Body of pancreas (tissue), 4 donors: ENCODE measurements at places on chromosomes 12 and 14.
A peak's percentile ranks its signal among the peaks of the same experiment; 100 is the strongest.

- DNase-seq = no peak
These were observed 23.2 kb upstream of the BCAT1 start for GRCh38 chr12:24972078-24972477.

GRCh38 chr14:90758959-90759358 lies 57.3 kb downstream of the TTC7B start:
- DNase-seq = peak; percentile 34

DNA sequence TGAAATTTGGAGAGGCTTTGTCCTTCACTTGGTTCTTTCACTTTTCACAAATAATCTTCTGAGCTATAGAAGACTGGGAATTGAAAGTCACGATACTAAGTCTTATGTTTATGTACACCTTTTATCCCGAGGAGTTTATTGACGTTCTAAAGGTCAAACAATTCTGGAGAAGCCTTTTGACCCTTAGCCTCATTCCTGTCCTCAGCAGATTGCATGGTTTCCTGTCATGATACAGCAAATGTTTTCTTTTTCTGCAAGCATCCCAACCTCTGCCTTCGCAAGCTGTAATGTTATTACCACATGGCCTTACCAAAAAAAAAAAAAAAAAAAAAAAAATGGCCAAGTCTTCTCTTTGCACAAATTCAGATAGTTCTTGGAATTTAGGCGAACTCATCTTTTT lies 411.7 kb upstream of the FLRT2 start:
- DNase-seq = no peak

GRCh38 chr14:39217214-39217879 lies 16.4 kb upstream of the MIA2 start:
- no peak for DNase-seq

DNA sequence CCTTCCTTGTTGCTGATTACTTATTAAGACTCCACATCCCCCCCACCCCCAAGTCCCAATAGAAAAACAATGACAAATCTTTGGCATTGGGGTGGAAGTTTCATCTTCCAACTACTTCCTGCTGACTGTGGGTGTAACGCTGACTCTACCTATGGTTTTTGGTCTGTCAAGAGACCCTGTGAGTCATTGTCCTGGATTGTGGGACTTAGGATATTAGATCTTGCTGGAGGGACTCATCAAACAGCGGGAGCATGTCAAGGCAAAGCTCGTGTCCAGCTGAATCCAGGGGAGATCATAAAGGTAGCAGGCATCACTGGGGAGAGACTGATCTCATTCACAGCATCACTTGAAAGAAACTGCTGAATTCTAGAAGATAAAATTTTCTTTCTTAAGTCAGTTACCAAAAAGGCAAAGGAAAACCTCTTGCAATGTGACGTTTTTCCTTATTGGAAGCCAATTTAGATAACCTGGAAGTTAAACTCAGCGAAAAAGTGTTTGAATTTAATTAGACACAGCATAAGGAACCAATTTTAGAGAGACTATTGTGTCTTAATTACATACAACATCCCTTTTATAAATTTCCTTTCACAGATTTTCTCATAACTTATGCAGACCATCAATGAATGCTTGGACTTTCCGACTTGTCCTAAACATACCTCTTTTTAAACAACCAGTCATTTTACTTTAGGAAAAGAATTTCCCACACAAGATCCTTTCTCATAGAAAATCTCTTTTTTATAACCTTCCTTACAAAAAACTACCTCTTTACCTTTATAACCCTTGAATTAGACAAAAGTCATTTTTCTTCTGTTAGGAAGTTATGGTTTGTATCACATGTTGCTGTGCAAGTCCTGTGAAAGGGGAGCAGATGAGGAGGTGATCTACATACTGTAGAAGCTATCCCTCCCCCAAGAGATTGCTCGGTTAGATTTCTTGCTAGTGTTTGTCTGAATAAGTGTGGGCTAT lies 94.6 kb upstream of the SCAF11 start:
- DNase-seq = no peak

DNA sequence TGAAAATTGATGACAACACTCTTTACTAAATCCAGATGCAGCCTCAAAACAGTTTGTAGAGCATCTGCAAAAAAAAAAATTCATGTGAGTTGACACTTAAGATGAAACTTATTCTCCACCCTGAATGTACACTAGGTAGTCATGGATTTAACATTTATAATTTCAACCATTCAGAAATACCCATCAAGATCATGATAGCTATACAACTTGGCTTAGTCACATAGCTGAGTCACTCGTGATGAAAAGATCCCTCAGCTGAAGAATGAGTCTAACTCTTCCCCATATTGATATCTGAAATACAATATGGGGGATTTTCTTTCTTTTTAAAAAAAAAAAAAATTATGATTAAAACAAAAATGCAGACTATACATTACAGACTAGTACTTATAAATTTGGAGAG lies 104.8 kb upstream of the PLEKHG7 start:
- no peak for DNase-seq

GRCh38 chr14:98937712-98938505 lies 334.1 kb downstream of the BCL11B start:
- DNase-seq = no peak

DNA sequence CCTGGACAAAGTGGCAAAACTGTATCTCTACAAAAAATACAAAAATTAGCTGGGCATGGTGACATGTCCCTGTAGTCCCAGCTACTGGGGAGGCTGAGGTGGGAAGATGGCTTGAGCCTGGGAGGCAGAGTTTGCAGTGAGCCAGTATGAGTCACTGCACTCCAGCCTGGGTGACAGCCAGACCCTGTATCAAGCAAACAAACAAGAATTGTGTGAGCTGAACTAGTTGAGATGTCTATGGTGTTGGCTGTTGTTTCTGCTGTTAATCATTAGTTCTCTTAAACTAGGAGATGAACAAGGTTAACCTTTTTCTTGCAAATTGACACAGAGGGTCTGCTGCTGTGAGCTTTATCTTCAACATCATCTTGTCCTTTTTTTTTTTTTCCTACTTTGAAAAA lies 23.6 kb downstream of the RASSF3 start:
- peak; percentile 68 for DNase-seq

DNA sequence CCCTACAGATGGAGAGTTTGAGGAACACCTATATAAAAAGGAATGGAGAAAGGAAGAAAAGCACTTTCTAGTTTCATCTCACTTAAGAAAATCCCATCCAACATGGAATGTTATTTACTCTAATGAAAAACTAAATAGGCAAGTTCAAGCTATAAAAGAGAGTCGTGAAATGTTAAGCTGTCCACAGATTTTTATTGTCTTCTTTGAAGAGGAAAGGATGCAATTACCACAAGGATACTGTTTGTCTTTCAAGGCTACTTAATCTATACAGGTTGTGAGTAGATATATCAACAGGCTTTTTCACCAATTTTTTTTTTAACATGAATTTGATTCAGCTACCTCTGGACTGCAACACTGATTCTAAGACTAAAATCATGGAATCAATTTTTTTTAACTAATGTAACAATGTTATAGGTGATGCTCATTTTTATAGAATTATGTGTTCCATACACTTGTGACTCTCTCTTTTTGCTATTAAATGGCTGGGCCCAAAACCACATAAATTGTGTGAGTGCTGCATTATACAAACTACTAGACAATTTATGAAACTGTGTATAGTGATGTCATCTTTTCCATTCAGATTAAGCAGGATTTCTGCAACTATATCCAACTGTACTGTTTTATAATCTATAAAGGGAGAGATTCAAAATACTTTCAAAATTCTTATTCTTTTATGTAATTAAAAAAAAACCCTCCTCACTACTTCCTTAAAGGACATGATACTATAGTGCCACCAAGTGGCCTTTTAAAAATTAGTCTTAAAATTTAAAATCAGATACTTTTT lies 26.8 kb upstream of the BMAL2 start:
- DNase-seq = no peak

DNA sequence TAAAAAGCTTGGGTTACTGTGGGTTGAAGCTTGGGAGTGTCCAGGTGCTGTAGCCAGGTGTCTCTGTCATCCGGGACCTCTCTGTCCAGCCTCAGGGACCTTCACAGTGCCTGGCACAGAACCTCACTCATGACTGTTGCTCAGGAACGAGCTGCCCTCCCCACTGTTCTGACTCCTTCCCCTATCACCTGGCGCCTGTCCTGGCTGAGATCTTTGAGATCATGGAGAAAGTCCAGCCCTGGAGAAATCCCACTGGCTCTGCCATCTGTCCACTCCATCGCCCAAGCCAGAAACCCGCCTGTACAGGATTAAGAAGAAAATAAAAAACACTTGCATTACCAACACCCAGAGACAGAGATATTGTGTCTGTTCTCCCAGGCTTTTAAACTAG lies 53.5 kb downstream of the DGLUCY start:
- DNase-seq = peak; percentile 60
